ENCODE measurements at places on chromosomes 6 and 20.

- DNase-seq, result no peak
Measured at GRCh38 chr6:163318071-163318786, 96.3 kb upstream of the QKI start.

GRCh38 chr6:36515844-36516243, 31.4 kb downstream of the STK38 start:
- DNase-seq, result no peak

GRCh38 chr6:23655525-23655924, 470.5 kb upstream of the NRSN1 start:
- no peak for DNase-seq

DNA sequence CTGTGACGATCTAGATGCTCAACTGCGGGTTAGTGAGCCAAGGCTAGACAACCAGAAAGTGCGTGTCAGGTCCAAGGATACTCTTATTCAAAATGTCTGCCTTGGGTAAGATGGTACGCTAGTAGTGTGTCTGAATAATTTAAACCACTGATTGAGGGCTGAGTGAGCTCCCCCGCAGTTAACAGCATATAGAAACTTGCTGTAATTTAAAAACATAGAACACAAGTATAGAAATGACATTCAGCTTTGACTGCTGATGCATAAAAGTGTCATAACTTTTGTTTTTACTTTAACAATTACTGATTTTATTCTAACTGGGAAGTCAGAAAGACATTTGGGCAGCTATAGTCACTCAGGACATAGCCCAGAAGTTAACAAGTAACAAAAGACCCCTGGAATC, 45.6 kb upstream of the SLC22A1 start:
- DNase-seq, result no peak

GRCh38 chr6:163401039-163401885, 13.3 kb upstream of the QKI start:
- no peak for DNase-seq

GRCh38 chr6:99330159-99330558, 19.3 kb downstream of the FAXC start:
- DNase-seq, result peak; percentile 72

DNA sequence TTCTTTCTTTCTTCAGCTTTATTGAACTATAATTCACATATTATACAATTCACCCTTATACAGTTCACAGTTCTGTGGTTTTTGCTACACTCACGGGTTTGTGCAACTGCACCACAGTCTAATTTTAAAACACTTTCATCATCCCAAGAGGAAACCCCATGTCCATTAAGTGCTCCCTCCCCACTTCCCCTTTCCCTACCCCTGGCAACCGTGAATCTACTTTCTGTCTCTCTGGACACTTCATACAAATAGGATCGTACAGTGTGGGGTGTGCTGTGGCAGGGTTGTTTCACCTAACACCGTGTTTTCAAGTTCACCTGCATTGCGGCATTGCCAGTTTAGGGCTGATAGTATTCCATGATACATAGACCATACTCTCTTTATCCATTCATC, 118.8 kb downstream of the PHACTR3 start:
- peak; percentile 14 for DNase-seq

DNA sequence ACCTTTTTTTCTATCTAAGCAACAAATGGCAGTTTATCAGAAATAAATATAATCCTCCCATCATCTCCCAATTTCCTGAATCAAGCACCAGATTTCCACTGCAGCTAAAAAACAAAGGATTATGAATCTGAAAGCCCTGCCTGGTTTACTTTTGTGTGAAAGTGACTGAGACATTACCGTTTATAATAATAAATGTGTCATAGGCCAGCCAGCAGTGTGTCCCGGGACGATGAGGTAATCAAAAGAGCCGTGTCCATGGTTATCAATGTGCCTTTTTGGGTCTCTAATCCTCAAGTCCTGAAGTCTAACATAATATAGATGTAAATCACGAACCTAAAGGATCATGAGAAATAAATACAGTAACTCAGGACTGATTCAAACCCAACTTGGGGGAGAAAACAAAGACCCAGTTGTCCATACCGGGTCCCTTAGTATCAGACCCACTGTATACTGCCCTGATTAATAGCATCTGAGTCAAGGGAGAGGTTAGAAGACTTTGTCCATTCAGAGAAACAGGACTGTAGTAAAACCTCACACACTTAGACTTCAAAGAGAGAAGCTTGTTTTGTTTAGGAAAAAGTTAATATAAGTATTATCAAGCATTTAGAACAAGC, 149.1 kb downstream of the SASH1 start:
- DNase-seq, result no peak

DNA sequence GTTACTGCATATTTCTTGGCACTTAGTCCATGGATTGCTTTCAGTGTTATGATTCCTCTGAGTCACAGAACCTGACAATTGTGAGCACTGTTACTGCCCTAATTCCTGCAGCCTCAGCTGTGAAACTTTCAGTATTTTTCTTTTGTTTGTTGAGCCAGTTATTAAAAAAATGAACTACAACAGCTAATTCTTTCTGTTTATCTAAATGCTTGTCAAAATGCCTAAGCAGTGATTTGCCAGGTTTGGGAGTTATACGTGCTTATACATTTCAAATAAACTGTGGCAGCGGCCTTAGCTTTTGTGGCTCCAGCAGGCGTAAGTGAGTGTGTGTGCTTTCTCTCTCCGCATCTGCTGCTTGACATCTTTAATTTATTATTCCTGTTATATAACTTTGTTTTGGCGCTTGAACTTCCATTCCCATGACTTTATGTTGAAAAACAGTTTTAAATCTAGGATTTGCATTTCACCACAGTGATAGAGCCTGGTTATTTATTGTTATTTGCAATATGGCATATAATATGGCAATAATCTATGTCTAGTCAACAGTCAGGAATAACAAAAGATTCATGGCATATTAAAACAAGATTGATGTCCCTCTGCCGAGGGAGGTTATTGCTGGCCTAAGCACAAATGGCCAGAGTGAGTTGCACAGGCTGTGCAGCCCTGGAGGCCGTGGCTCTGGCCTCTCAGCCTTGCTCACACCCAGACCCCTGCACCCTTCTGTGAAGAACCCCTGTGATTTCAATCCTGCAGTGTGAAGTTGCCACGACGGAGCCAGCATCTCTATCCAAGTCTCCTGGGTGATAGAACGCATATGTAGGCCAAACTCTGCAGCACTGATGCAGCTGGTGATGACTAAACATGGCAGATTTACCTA, 303.4 kb downstream of the THBS2 start:
- no peak for DNase-seq

DNA sequence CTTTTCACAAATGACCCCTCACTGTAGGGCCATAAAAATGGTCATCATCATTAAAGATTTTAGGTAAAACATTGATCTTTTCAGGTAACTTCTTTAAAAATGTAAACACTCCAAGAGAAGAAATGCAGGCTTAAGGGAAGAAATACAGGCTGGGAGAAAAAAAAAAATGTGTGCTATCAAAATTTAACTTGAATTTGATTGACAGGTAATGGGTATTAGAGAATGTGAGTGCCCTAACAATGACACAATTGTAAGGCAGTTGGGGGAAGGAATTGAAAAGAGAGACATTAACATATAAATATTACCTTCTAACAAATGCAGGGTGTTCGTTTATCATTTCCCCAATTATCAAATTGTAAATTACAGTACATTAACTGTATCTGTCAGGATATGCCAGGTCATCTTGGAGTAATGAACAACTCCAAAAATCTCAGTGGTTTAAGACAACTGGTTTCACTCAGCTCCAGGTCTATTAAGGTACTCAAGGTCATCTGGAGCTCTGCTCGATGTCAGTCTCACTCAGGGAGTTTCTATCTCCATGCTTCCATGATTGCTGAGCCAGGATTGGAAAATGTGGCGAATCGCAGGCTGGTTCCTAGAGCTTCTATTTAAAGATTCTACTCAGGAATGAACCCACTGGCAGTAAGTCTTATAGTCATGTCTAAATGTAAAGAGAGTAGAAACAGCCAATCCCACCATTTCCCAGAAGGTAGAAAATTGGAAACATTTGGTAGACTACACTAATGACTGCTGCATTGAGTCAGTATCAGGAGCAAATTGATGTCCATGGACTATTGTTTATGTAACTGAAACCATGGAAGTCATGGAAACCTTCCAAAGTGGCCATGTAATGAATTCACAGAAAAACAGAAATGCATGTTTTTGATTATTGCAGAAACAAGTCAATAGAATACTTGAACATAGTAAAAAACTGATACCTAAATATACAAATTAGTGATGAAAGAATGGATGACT, 55.6 kb downstream of the FRK start:
- DNase-seq, result no peak

DNA sequence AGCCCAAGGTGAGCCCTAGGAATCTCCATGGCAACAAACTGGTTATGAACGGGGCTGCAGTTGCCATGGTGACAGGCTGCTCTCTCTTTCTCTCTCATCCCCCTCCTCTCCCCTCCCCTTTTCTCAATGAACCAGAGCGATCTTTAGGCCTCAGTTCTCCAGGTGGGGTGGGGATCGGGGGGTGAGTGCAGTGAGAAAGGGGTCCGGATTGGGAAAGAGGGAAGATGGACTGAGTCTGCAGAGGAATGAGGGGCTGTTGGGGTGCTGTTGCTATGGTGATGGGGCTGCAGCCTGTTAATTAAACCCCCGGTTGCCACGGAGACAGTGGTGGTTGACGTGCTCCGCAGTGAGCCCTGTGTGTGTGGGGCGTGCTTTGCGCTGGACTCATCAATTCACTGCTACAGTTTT, 3.6 kb upstream of the SLC12A5 start:
- no peak for DNase-seq

DNA sequence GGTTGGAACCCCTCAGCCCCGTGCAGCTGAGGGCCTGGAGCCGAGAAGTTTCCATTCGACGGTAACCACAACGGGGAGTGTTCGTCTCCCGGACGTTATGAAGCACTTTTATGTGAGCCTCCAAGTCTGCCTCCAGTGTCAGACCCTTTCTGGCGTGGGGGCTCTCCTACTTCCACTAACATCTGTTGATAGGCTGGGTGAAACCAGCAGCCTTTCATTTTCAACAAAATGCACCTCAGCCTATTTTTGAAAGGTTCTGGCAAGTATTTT, 257.4 kb downstream of the THBS2 start:
- no peak for DNase-seq

- DNase-seq, result no peak
Measured at GRCh38 chr6:38100380-38100779, 280.9 kb downstream of the ZFAND3 start.

DNA sequence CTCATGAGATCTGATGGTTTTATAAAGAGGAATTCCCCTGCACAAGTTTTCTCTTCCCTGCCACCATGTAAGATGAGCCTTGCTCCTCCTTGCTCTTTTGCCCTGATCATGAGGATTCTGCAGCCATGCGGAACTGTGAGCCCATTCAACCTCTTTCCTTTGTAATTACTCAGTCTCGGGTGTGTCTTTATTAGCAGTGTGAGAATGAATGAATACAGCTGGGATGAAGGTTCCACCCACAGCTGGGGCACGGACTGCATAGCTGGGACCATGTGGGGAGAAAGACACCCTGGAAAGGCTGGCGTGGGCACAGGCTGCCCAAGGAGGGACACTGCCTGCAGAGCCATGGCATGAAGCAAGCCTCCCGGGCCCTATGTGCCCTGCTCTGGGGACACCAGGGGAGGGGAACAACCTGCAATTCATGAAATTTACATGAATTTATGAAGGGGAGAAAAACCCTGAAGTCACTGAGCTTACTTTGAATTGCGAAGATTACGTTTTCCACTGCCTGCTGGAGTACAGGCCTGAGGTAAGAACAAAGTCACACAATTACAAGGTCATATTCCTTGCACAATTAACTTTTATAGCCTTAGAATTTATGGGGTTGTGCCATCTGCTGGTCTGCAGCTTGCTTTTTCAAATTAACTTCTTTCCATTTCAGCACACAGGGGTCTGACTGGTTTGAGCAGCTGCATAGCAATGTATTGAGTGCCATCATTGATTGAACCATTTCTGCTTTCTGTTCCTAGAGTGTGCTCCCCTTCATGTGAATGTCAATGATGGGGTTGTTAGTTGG, 46.2 kb downstream of the SLC22A1 start:
- no peak for DNase-seq

- peak; percentile 60 for DNase-seq
Measured at GRCh38 chr6:106334646-106335448, 9.3 kb upstream of the ATG5 start.

GRCh38 chr6:161115468-161115867, 123.9 kb downstream of the MAP3K4 start:
- DNase-seq, result no peak

GRCh38 chr6:73803562-73804241, 107.7 kb downstream of the CD109 start:
- peak; percentile 6 for DNase-seq

GRCh38 chr6:109834131-109834530, 143.0 kb downstream of the FIG4 start:
- no peak for DNase-seq

- no peak for DNase-seq
Measured at GRCh38 chr6:41545247-41545702, 906 bp upstream of the FOXP4 start.

DNA sequence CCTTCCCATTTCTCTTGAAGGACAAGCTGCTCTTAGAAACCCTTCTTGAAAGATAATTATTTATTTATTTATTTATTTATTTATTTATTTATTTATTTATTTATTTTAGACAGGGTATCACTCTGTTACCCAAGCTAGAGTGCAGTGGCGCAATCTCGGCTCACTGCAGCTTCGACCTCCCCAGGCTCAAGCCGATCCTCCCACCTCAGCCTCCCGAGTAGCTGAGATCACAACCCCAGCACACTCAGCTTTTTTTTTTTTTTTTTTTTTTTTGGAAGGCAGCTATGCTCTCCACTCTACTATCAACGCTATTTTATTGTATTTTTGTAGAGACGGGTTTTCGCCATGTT, 1.2 kb upstream of the HEBP2 start:
- no peak for DNase-seq

- DNase-seq, result peak; percentile 43
Measured at GRCh38 chr6:104789770-104790190, 69.9 kb downstream of the HACE1 start.

GRCh38 chr6:147769496-147770087, 261.1 kb downstream of the SAMD5 start:
- no peak for DNase-seq

DNA sequence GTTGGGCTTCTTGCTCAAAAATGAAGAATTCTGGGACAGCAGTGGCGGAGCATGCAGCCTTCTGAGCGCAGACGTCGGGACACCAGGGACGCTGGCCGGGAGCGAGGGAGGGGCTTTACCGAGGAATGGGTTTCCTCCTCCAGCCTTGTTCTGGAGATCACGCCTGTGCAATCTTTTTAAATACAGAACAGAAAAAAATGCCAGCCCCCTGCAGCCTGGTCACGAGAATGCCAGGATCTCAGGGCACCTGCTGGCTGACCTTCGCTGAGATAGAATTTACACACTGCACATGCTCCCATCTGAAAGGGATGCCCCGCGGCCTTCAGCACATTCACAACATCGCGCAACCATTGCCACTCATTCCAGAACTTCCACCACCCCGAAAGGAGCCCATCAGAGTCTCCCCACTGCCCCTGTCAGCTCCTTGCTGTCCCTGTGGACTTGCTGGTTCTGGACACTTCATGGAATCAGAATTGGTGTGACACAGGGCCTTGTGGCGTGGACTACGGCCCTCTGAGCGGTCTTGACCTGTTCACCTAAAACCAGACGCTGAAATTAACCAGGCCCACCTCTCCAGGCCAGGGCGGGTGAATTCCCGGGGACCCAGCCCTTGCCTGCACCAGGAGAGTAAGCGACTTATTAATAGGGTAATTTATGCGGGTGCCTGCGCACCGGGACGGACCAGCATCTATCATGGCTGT, 20.6 kb upstream of the BHLHE23 start:
- DNase-seq, result no peak

- no peak for DNase-seq
Measured at GRCh38 chr20:14449323-14449722, 111.9 kb upstream of the FLRT3 start.

- DNase-seq, result no peak
Measured at GRCh38 chr6:133341607-133342158, 100.5 kb downstream of the EYA4 start.
